ENCODE measurements at places on chromosomes 3 and 15. TPM values are rescaled to one million over a fixed set of nuclear protein-coding genes. Genes with fewer than 3 reads are reported as not detected.

DNA sequence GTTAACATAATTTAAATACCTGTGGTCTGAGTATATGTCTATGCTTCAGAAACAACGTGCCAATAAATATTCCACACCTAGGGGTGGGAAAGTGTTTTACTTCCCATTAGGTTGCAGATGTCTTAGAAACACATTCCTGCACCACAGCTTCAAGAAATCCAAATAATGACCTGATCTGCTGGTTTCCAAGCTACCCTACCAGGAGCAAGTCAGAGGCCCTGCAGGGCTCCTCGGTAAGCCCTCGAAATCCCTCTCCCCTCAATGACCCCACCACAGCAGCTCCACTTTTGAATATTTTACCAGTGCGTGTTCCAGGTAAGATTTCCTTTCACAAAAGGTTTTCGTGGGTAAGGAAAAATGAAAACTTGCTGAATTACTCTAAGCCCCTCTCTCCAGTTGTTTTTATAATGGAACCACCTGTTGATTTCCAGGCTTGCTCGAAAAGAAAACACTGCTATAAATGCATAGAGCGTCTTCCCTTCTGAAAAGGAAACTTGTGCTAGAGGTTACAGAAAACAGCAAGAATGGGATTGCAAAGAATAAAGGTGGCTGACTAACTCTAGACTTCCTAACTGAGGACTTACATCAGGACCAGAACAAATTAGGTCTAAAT lies 12.6 kb downstream of the IL12A start:
- DNase-seq = no peak

- no peak for DNase-seq
These were observed 201.9 kb downstream of the WNT5A start for GRCh38 chr3:55285156-55285555.

GRCh38 chr3:80232760-80233159 lies 465.0 kb upstream of the ROBO1 start:
- DNase-seq = no peak

DNA sequence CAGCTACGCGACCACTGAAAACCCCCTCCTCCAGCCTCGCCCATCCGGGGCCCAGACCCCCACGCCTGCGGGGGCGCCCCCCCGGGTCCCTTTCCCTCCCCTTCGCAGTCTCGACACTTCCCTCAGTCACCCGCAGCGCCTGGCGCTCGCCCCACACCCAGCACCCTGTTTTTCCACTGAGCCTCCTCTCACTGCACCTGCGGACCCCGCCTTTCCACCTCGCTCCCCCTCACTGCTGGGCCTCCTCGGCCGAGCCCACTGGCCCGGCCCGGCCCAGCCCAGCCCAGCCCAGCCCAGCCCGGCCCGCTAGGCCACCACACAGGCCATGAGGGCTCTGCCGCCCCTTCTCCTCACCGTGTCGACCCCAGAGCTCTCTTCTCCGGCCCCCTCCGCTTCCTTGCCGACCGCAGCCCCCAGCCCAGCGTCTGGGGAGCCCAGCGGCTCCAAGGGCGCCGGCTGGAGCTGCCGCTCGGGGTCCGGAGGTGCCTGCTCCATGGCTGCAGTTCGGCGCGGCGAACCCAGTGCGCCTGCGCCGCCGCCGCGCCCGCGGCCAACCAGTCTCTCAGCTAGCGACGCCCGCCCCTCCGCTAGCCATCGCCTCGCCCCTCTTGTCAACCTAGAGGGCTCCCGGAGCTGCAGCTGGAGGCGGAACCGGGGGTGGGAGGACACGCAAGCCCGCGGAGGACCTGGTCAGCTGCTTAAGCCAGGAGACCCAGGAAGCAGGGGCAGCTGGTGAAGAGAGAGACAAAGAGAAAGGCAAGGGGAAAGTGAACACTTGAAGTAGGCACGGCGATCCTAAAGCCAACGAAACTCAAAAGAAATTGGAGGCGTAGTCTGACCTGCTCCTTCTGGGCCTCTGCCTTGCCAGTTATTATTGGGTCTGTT lies at the start of gene SNX4:
TSS of gene SNX4 (minus strand) at position 525 of the 885 bp plus-strand sequence. CDS start at position 495, 30 bp downstream.
- DNase-seq = peak; percentile 94

Gene KLHL40
- not detected for total RNA-seq

Gene USP8
- 23.9 TPM for total RNA-seq

GRCh38 chr3:13528217-13528867 lies 20.6 kb upstream of the FBLN2 start:
- no peak for DNase-seq

Gene MYL3
- total RNA-seq = 0.26 TPM

- DNase-seq = peak; percentile 16
These were observed 9.7 kb upstream of the CYFIP1 start for GRCh38 chr15:22989576-22990477.
